Activated T-cell treated with anti-CD3 and anti-CD28 coated beads, Interleukin-2, amount 50 U/mL, for 48 hours (primary cell): ENCODE measurements at places on chromosomes 3 and 15.

DNA sequence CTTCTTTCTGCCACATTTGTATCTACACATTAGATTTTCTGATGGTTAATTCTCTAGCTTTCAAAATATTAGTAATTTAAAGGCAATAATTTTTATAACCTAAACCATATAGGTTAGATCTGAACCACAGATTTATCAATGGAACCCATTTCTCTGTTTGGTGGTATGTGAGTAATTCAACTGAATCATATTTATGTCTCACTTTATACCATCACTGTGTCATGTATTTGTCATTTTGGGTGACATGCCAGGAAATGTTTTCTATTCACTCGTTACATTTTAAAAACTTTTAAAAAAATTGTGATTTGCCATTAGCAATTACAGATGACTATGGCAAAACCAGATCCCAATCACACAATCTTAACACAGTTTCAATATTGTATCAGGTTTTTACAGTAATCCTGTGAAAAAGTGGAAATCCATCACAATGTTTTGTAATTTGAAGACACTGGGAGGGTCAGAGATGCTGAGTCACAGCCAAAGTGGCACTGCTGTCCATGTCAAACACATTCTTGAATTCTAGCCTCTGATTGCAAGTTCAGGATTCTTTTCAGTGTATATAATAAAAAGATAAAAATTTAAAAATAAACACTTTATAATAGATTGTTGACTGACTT lies 356.0 kb upstream of the RBMS3 start:
- DNase-seq = no peak

- no peak for DNase-seq
Measured at GRCh38 chr3:62839748-62840147, 35.5 kb downstream of the CADPS start.

- DNase-seq = no peak
Measured at GRCh38 chr3:107578523-107578922, 55.8 kb downstream of the BBX start.

GRCh38 chr15:77688266-77688665 lies 55.6 kb upstream of the LINGO1 start:
- no peak for DNase-seq

- DNase-seq = no peak
Measured at GRCh38 chr3:146777941-146778340, 172.8 kb upstream of the PLSCR5 start.

GRCh38 chr3:116338713-116339112 lies 106.6 kb downstream of the LSAMP start:
- DNase-seq = no peak

- DNase-seq = no peak
Measured at GRCh38 chr15:69098771-69099170, 61.7 kb upstream of the GLCE start.

GRCh38 chr3:47578691-47579632 lies at the start of gene CSPG5:
CSPG5 (minus strand) TSS chr3:47578865; CDS start chr3:47578693, 172 bp downstream.
- DNase-seq = peak; percentile 56

DNA sequence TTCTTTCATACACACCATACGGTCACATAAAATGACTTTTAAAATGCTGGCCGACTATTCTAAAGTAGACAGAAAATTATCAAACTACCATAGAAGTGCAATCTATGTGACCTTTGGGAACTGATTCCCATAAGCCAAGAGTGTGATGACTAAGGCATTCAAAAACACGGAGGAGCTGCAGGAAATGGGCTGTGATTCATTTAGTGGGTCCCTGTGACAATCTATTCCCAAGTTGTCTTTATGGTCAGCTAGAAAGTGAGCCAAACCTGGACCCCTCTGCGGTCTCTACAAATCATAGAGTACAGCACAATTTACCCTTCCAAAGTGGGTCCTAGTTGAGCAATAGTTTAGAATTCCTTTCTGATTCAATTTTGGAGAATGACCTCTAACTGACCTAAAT lies 251.5 kb upstream of the CBLB start:
- DNase-seq = no peak

DNA sequence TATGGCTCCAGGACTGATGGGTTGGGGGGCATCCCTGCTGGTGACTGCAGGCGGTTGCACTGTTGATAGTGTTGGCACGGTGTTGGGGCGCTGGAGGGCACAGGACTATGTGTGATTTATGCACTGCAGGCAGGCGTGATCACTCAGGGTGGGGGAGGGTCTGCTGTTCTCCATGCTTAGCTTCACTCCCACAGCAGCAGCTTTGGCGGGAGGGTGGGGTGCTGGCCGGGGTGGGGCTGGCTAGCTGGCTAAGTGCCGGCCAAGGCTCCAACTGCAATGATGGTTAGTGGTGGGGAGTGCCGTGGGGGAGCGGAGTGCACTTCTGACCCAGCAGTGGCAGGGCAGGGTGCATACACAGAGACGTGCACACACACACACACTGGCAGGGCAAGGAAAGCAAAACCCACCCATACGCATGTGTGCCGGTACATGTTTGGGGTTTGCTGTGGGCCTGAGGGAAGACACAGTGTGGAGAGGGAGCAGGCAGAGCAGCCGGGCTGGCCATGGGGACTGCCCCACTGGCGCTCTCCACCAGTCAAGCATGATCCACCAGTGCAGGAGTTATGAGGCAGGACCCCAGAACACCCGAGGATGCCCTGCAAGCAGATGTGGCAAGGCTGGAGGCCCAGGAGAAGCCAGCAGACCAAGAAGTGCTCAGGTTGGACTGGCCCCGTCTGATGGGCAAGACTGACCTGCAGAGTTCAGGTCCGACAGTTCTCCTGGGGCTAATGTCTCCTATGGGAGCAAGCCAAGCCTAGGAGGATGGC lies 16.5 kb upstream of the FGF7 start:
- no peak for DNase-seq

DNA sequence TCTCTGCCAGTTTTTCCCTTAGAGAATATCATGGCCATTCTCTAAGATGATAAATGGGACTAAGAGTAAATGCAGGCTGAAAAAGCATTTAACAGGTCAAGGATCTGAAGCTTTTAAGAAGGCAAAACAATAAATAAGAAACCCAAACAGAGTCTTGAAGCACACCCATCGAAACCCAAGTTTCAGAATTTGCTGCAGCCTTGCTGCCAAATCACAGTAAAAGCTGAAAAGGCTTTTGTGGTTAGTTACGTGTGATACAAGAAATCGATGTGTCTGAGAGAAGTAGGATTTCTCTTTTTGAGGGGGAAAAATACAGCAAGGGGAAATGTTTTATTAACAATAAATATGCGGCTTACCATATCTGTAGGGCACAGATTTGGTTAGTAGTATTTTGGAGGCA lies 92.0 kb downstream of the IGF1R start:
- no peak for DNase-seq

DNA sequence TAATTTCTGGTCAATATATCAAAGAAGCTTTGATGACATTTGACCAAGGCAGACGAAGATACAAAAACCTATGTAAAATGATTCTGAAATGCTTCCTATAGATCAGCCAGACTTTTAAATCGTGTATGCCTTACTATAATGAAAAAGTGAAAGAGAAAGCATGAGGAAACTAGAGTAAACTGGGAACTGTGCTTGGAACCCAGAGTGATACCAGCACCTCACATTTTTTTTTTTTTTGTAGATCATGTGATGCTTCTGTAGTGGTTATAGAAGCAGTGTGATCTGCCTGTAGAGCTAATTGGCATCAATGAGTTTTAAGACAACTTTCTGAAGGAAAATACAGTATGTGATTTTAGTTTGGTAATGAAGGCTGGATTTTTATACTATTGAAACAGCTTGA lies 150.7 kb downstream of the NLGN1 start:
- no peak for DNase-seq

- DNase-seq = no peak
Measured at GRCh38 chr15:95497634-95498033, 832.9 kb upstream of the NR2F2 start.

DNA sequence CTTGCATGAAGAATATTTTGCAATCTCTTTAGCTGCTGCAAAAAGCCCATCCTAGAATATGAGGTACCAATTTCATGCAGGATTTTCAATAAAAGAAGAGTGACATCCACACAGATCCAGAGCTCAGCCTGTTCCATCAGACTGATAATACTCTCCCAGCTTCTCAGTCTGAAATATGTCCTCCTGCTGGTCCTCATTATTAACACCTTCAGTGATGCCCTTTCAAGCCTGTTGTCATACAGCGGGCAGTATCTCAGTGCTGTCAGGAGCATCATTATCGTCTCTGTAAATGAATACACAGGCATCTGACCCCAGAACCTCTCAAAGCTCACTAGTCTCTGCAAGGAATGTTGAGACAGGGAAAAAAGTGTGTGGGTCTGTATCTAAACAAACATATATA lies 1387.8 kb downstream of the OTOL1 start:
- no peak for DNase-seq

- no peak for DNase-seq
Measured at GRCh38 chr3:9881441-9881840, 1.4 kb upstream of the CIDEC start.

GRCh38 chr3:14224895-14225294 lies 46.3 kb downstream of the LSM3 start:
- DNase-seq = no peak

GRCh38 chr3:127524296-127524896 lies 66.1 kb downstream of the TPRA1 start:
- DNase-seq = no peak

- no peak for DNase-seq
Measured at GRCh38 chr3:187264911-187265310, 26.6 kb downstream of the MASP1 start.

DNA sequence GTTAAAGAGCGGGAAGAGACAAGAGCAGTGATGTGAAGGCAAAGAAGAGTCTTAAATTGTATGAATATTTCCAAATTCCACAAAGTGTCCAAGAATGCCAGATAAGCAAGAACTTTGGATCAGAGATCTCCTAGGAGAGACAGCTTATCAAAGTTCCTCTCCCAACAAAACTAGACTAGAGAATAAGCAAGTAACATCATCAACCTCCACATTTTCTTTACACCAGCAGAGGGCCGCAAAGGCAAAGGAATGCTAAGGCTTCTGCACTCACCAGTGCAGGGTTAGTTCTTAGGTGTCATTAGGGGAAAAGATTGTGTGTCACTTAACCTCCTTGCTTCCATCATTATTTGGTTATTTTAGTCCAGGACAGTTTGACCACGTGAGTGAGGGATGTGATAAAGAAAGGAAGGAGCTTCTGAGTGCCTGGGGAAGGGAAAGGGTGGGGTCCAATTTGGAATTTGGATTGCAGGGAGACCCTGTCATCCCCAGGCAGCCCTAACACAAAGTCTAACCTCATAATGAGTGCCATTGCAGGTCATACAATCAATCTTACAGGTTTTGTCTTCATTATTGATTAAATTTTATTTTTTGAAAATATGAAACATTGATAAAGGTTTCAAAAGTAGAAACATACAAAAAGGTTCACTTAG lies 7.5 kb upstream of the CMTM6 start:
- DNase-seq = peak; percentile 68

DNA sequence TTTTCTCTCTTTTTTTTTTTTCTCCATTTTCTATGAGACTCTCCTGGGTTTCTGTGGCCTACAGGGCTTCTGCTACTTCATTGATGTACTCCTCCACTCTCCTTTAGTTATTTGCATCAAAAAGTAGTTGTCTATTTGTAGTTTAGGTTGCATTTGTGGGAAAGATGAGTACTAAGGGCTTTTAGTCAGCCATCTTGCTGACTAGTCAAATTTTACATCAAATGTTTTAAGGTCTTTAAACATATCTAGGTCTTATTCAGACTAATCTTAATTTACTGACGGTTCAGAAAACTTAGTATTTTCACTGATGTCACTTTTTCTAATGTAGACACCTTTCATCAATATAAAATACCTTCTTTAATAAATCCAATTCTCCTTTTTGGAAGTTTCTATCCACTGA lies 871.0 kb downstream of the PLOD2 start:
- no peak for DNase-seq

GRCh38 chr3:124576565-124577493 lies 153.4 kb upstream of the UMPS start:
- DNase-seq = no peak

- DNase-seq = peak; percentile 27
Measured at GRCh38 chr3:171375666-171376595, 84.3 kb downstream of the TNIK start.

GRCh38 chr3:134074790-134075567 lies 45.3 kb upstream of the SLCO2A1 start:
- DNase-seq = no peak

GRCh38 chr3:99875581-99875928 lies 57.9 kb downstream of the CMSS1 start:
- no peak for DNase-seq

- DNase-seq = peak; percentile 64
Measured at GRCh38 chr15:44545913-44546802, 9.2 kb downstream of the EIF3J start.

DNA sequence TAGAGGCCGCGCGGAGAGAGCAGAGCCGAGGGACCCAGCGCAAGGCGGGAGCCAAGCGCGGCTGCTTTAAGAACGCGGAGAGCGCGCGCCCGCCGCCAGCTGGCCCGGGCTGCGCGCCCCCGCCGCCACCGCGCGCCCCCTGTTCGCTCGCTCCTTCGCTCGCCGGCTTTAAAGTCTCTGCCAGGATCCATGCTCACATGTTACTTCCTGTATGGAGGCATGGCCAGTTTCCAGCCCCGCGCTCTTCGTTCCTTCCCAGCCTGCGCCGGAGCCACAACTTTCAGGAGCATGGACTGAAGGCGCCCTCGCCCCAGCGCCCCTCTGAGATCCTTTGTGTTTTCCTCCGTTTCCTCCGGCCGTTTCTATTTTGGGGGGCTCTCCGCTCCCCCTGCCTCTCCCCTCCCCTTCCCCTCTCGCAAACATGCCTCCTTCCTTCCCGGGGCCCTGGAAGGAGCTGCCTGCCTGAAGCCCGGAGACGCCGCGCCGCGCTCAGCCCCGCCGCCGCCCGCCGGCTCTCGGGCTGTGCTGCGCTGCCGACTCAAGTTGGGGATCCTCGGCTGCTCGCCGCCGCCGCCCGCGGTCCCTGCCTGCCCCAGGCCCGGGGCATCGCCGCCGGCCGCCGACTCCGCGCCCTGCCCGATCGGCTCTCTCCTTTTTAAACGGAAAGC lies at the start of gene PTPRG:
TSS of gene PTPRG (plus strand) at position 198 of the 668 bp plus-strand sequence. CDS start 717 bp downstream, outside the sequence.
- DNase-seq = peak; percentile 52

DNA sequence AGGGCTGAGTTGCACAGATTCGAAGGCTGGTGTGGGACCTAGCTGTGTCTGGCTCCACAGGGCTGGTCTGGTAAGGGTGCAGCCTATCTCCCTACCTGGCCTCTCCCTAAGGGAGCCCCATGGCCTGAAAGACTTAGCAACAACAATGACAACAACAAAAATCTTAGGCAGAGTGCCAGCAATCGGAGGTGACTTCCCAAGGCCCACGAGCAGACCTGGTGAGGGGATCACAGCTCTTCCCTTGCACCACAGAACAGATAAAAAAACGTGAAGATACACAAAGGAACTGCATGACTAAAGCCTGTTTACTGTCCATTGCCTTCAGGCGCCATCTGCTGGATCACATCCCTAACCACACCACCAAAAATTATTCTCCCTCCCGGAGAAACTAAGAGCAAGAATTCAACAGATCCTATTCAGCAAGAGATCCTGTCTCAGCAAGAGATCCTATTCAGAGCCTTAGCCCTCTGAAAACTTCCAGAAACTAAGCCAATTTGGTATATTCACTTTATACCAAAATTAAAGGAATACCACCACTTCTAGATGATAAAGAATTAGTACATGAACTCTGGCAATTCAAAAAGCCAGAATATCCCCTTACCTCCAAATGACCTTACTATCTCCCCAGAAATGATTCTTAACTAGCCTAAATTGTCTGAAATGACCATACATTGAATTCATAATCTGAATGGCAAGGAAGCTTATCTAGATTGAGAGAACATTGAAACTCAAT lies 24.1 kb upstream of the OR5K4 start:
- DNase-seq = peak; percentile 37
